Hematopoietic multipotent progenitor cell treated with erythropoietin and hydrocortisone succinate and interleukin-3 and kit ligand, for 8 days (in vitro differentiated cells): ENCODE measurements at places on chromosomes 12 and 14.

DNA sequence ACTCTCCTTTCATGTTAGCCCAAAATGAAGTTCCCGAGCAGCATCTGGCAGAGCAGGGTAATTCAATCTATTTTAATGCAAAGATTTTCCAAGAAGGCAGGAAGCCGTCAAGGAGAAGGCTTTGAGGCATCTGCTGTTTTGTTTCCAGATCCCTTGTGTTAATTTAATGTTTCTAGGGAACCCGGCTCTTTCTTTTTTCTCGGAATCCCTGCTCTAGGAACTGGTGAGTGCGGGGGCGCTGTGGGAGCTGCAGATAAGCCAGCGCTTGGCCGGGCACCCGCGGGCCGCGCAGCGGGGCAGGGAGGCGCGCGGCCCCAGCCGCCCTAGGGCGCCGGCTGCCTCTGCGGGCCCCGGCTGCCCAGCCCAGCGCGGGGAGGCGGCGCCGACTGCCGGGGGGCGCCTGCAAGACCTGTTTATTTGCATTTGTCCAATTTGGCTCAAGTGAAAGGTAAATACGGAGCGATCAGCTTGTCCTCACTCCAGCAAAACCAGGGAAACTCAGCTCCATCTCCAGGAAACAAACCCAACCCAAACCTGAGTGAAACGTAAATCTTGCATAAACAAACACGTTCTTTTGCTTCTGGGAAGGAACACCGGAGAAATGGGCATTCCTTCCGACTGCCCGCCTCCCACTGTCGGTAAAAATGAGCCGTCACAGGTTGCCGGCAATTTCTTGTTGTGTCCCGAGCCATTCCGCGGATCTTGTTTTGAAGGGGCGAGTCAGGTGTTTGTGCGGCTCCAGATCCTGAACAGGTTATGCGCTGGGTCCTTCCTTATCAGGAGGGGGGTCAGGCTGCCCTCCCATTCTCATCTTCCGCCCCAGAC, 65.1 kb downstream of the CRADD start:
- peak; percentile 99 for DNase-seq

DNA sequence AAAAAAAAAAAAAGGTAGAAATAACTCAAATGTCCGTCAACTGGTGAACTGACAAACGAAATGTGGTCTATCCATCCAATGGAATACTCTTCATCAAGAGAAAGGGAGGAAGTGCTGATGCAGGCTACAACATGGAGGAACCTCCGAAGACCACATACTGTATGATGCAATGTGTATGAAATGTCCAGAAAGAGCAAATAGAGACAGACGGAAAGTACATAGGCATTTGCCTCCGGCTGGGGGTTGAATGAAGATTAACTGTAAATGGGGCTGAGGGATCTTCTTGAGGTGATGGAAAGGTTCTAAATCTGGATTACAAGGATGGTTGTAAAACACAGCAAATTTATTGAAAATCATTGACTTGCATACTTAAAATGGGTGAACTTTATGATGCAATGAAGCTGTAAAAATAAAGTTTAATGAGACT, 35.4 kb downstream of the DLK1 start:
- no peak for DNase-seq

DNA sequence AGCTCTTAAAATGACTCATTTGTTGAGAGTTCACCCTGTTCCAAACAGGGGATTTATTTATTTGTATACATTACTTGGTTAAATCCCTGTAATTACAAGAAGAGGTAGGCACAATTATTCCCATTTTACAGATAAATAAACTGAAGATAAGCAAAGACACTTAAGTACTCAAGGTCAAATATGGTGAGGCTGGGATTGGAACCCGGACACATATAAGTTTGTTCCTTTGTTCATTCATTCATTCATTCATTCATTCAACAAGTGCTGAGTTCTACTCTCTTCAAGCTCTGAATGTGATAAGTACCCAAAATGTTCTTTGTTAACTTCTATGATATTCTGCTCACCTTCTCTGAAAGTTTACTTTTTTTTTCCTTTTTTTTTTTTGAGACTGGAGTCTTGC, 2.4 kb upstream of the TRIM9 start:
- no peak for DNase-seq

DNA sequence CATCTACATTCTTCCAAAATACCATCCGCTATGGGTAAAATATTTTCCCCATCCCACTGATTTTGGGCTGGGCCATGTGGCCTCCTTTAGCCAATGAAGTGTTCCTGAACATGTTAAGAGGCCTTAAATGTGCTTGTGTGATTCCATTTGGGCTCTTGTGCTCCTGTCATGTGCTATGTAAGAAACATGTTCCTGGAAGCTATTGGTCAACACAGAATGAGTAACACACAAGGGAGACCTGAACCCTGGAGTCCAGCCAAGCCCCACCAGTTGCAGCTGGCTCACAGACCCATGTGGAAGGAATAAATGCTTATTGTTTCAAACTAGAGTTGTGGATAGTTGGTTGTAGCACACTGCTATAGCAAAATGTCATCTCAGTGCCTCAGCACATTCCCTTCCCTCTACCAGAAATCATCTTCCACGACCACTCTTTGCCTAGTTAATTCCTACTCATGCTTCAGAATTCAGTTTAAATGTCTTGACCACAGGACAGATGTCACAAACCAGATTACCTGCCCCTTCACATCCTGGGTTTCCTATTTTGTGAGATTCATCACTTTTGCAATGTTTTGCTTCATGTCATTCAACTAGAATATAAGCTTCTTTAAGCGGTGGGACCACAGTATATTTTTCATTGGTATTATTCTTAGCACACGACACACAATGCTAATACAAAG, 217.3 kb upstream of the EEA1 start:
- DNase-seq = no peak

GRCh38 chr12:51666696-51667095, 75.7 kb downstream of the SCN8A start:
- DNase-seq = no peak

DNA sequence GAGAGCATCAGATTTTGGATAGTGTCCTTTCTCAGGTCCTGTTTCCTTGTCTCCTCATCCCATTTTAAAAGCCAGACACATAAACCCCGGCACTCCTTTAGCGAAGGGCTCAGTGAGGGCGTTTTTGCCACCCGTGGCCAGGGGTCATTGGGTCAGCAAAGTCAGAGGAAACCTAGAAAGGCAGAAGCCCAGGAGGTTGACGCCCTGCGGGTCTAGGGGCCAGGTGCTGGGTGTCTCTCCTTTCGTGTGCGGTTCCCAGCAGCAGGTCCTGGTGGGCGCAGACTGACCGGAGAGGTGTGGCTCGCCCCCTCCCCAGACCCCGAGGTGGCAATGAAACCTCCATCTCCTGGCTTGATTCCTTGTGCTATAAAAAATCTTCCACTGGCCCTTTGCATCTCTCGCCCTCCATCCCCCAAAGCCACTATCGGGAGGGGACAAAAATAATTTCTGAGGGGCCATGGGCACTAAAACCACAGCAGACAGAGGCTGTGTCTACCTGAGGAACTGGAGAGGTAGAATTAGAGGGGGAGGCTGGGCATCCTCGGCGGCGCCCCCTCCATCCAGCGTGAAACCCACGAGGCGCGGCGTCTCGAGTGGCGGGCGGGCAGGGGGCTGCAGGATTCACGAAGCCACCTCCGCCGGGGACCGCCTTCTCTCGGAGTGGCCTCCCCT, 858 bp upstream of the FRMD6 start:
- DNase-seq = peak; percentile 3

GRCh38 chr14:95052016-95052585, 105.2 kb downstream of the DICER1 start:
- no peak for DNase-seq

GRCh38 chr14:71852181-71852580, 80.0 kb upstream of the RGS6 start:
- DNase-seq = peak; percentile 30

DNA sequence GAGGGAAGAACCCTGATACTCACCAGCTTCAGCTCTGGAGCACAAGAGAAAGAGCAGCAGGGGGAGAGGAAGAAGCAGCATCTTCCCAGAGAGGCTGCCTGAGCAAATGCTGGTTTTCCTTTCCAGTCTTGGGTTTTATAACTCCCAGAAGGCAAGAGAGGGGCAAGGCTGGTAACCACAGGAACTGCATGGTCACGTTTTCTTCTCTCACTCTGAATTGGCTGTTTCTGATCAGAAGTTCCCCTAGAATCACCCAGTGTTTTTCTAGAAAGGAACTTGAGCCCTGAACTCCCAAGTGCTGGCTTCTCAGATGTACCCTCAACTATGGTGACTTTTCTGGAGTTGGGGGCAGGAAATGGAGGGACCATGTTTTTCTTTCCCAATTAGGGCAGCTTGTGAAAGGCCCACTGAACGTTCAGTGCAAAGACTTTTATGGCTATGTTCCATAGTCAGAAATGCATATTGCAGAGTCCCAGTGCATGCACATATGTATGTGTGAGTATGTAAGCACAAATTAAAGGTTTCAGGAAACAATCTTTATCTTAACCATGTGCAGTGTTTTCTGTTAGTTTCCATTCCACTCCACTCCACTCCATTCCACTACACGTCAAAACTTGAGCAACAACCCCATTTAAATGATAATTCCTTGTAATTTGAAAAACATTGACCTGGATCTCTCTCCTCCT, at the start of gene CMA1:
Gene CMA1, minus strand, starts transcription at position 111 of the 686 bp plus-strand sequence. Its CDS starts 30 bp downstream, at position 81.
- DNase-seq = no peak

- no peak for DNase-seq
Measured at GRCh38 chr14:36771028-36771640, 109.5 kb downstream of the PAX9 start.

DNA sequence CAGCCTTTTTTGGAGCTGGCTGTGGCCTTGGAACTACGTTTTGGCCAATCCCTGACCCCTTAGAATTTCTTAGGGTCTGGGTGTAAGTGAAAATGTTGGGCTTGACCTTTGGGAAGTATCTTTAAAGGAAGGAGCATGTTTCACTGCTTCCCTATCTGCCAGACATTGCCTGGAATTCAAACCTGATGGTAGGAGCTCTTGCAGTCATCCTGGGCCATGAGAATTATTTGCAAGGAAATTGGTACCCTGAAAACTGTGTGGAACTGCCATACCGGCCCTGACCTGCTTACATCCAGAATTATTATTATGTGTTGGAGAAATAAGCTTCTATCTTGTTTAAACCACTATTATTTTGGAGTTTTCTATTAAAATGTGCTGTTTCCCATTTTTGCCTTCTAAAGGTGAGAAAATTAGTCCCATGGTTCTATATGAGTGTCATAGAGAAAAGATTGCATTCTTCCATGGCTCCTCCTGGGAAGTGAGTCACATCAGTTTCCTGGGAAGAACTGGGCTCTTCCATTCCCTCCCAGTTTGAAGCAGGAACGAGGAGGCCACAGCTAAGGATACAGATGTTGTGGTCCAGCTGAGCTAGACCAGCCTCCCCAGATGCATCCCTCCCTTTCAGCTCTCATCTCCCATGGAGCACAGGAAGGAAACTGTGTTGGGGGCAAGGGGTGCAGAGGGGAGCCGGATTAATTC, 9.5 kb upstream of the PGF start:
- DNase-seq = no peak

DNA sequence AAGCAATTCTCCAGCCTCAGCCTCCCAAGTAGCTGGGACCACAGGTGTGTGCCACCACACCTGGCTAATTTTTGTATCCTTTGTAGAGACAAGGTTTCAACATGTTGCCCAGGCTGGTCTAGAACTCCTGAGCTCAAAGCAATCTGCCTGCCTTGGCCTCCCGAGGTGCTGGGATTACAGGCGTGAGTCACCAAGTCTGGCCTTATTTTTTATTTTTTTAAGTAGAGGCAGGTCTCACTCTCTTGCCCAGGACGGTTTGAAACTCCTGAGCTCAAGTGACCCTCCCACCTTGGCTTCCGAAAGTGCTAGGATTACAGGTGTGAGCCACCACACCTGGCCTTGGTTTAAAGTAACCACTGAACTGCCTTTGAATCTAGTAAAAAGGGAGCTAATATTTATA, 56.8 kb downstream of the SPPL3 start:
- DNase-seq = no peak

- no peak for DNase-seq
Measured at GRCh38 chr12:7146906-7147305, 16.7 kb downstream of the CLSTN3 start.

- DNase-seq = peak; percentile 9
Measured at GRCh38 chr12:22101749-22102243, 55.8 kb downstream of the CMAS start.

DNA sequence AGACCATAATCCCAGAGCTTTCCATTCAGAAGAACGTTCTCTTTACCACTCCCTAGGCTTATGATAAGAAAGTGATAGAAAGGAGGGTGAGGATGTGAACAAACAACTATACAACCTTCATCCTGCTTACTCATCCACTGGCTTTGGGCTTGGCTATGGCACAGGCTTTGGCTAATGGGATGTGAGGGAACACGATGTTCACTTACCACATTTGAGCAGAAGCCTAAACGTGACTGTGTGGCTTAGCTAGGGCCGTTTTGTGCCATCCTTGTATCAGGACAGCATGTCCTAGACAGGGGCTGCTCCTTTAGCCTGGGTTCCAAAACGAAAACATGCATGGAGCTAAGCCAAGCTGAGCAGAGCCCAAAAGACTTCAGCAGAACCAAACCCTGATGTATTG, 118.6 kb upstream of the CCDC175 start:
- DNase-seq = no peak

GRCh38 chr14:90512329-90512991, 115.6 kb downstream of the CALM1 start:
- DNase-seq = no peak
